Uterus (tissue), 4 donors: ENCODE measurements at places on chromosomes 7 and 10.

GRCh38 chr7:502296-502695 is 17.4 kb downstream of the PDGFA start:
- no peaks in the 10 kb centered on the region for H3K36me3 ChIP-seq
- no peaks in the 10 kb centered on the region for H3K4me1 ChIP-seq
- no peaks in the 10 kb centered on the region for H3K27me3 ChIP-seq
- H3K4me3 ChIP-seq = no peak overlapping the region

DNA sequence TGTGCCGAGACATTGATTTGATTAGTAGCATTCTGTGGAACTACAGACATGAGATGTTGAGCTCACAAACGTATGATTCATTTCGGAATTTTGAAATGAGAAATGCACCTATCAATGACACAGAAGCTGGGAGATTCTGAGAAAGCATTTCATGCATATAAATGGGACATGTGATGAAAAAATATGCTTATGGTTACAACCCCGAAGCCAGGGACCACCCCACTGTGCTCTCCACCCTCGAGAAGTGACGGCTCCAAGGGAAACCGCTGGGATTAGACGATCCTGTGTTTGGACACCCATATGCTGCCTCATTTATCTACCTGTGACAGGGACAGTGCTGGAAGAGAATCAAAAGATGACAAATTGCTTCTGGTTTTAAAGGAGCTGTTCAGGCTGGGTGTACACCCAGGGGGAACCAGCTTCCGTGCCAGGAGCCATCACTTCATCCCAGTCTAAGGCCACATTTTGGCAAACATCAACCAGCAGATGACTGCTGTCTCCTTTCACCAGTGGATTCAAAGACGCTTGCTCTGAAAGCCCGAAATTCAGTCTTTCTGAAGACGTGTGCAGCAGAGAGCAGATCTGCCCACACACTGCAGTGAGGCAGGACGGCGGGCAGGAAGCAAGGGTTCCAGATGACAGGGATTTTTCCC is 109.9 kb downstream of the ATXN7L1 start:
- H3K4me1 ChIP-seq = no peaks in the 10 kb centered on the region
- DNase-seq = no peak
- no peaks in the 10 kb centered on the region for H3K27me3 ChIP-seq

DNA sequence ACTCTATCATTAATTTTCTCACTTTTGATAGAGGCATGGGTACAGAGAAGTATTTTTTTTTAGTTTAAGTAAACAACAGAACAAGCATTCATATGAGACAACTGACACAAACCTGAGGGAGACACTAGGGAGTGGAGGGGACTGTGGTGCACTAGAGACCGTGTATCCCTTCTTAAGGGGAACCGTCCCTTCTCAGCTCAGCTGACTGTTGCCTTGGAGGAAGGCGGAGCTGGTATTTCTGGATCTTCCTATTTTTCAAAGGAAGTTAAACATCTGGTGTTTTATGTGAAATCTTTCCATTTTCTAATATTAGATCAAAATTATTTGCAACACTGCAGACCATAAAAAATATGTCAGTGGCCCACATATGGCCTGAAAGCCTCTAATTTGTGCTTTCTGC is 113.6 kb upstream of the MACROH2A2 start:
- no peak for DNase-seq
- H3K36me3 ChIP-seq = no peaks in the 10 kb centered on the region
- no peaks in the 10 kb centered on the region for H3K27me3 ChIP-seq
- H3K27ac ChIP-seq = no peak overlapping the region
- H3K4me1 ChIP-seq = no peaks in the 10 kb centered on the region

DNA sequence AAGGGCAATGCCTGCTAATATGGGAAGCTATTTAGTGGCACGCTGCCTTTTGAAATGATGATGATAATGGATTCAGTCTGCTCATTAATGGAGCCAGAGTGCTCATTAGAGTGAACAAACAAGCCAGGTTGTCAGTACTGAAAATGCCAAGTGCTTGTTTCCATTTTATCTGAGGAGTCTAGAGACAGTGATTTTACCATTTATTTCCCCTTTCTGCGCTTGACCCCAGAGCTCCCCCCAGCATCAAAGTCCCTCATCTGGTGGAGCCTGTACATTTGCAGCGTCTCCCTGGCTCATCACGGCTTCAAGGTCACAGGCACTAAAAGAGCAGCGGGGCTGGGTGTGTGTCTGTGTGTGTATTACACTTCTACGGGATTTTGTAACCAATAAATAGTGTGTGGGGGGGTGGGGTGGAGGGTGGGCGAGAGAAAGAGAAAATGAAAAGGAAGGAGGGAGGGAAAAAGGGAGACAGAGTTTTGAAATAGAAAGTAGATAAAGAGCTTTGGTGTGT is 553.8 kb downstream of the TFEC start:
- peak overlapping the region; percentile 47 for H3K4me3 ChIP-seq
- H3K4me1 ChIP-seq = no peaks in the 10 kb centered on the region
- H3K27me3 ChIP-seq = peaks cover 10% of the 10 kb centered on the region
- DNase-seq = no peak
- H3K27ac ChIP-seq = no peak overlapping the region
- no peaks in the 10 kb centered on the region for H3K36me3 ChIP-seq

- H3K27ac ChIP-seq = no peak overlapping the region
- H3K27me3 ChIP-seq = no peaks in the 10 kb centered on the region
- H3K4me1 ChIP-seq = no peaks in the 10 kb centered on the region
These were observed 236.5 kb downstream of the MGMT start for GRCh38 chr10:129703287-129704137.

DNA sequence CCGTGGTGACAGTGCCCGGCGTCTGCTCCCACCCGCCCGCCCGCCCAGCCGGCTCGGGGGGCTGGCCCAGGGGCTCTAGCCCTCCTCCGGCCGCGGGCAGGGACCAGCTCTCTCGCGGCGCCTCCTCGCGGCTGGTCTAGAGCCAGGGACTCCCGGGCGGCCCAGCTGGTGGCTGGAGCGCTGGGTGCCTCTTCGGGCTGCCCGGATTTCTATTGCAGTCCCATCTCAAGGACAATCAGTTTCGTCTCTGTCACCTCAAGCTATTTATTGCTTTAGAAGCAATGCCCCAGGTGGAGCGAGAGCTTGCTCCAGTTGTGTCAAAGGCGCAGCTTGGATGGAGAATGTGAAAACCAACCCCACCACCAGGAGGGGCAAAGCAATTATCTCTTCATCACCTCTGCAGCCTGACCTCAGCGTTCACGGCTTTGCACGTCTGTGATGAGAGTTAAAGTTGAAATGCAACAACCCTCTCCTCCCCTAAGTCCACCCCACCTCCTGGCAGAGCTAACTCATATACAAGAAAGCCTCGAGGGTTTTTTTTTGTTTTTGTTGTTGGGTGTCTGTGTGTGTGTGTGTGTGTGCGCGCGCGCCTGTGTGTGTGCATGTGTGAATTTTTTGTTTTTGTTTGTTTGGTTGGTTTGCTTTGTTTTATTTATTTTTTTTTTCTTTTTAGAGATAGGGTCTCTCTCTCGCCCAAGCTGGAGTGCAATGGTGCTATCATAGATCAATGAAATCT is at the start of gene ITGA8:
Gene ITGA8, minus strand, starts transcription at position 24 of the 736 bp plus-strand sequence. CDS start 151 bp downstream, outside the sequence.
- H3K36me3 ChIP-seq = no peaks in the 10 kb centered on the region
- no peaks in the 10 kb centered on the region for H3K4me1 ChIP-seq

DNA sequence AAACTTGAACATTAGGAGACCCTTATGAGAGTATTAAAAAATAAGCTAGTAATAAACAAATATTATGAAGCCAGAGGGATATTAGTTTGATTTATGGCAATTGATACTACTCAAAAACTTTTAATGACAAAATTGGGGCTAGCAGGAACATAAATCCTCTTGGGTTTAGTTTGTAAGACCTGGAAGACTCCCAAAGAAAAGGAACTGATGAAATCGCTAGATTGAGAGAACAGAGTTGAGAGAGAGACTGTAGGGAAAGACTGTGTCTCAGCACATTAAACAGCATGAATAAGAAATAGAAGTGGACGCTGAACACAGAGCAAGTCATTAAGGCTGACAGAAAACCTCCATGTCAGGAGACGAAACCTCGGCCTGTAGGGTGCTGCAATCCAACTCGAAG is 56.4 kb downstream of the ICA1 start:
- no peaks in the 10 kb centered on the region for H3K27me3 ChIP-seq
- no peaks in the 10 kb centered on the region for H3K36me3 ChIP-seq
- H3K4me1 ChIP-seq = no peaks in the 10 kb centered on the region
- H3K27ac ChIP-seq = peak overlapping the region; percentile 62

DNA sequence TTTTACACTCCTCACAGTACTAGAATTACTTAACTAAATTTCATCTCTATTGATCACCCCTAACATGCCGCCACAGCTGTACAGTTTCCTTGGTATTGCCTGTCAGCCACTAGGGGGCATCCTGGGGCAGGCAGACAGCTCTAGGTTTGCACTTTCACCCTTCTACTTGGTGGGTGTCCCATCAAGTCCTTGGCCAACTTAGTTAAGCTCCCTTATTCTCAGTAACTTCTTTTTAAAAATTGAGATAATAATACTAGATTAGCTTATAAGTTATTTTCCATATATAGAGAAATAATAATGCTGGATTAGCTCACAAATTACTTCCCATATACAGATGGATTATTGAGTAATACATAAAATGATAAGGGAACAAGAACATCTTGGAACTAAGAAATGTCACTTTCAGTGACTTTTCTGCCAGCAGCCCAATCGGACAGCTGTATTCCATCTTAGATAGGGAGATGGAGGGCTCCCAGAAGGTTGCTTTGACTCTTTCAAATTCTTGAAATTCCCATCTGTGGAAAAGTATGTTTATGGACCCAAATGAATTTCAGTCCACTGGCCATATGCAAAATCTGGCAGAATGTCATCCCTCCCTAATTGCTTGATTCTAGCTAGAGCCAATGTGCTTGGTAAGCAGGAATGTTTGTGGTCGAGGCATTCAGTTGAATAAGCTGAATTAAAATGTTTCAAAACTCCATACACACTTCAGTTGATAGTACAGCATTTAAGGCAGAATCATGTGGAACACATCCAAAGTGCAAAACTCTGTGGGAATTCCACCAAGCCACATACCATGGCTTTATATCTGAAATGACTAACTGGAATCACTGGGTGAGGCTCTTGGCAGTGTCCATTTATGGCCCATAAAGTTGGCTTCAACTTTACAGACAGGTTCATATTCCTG is 309.7 kb downstream of the CSTF2T start:
- DNase-seq = peak; percentile 32
- no peaks in the 10 kb centered on the region for H3K27me3 ChIP-seq
- H3K27ac ChIP-seq = no peak overlapping the region
- H3K4me3 ChIP-seq = no peak overlapping the region
- H3K4me1 ChIP-seq = no peaks in the 10 kb centered on the region

GRCh38 chr7:2923291-2923781 is 79.2 kb upstream of the GNA12 start:
- no peak for DNase-seq
- H3K4me3 ChIP-seq = no peak overlapping the region
- no peaks in the 10 kb centered on the region for H3K4me1 ChIP-seq
- no peaks in the 10 kb centered on the region for H3K27me3 ChIP-seq

DNA sequence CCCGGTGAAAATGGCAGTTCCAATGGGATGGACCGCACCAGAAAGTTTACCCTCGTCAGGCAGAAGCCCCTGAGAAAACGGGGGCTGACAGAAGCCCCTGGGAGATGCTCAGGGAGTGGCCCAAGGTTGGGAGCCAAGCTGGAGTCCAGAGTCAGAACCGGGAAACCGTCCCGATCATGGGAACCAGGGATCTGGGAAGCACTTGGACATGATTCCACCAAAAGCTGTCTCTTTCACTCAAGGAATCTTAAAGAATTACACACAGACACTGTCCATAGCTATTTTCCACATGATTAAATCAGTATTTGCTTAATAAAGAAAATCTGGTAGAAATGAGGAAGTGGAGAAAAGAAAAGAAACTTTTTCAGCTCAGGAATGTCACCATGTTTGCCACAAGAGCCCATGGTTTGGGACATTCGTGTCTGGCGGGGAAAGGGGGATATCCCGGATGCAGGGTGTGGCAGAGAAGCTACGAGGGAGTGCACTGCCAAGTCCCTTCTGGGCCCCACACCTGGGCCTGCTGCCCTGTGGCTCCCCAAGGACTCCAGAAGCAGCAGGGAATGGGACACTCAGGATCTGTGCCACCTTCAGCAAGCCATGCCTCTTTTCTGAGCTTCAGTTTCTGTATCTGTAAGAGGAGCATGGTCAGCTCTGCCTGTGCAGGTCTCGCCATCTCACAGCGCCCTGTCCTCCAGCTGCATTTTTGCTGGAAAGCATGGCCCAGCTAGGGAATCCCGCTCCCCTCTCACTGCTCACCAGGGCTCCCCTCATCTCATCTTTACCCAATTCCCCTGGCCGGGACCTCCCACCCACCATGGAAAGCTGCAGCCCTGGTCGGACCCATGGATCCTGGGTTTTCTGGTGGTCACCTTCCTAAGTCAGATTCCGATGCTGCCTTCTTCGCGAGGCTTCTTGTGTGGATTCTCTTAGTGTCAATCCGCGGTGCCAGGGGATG is 225.1 kb upstream of the GRB10 start:
- no peak overlapping the region for H3K27ac ChIP-seq
- no peak overlapping the region for H3K4me3 ChIP-seq
- no peaks in the 10 kb centered on the region for H3K36me3 ChIP-seq
- DNase-seq = no peak
- no peaks in the 10 kb centered on the region for H3K27me3 ChIP-seq

- H3K4me1 ChIP-seq = no peaks in the 10 kb centered on the region
- no peak for DNase-seq
- H3K27ac ChIP-seq = no peak overlapping the region
These were observed 68.9 kb downstream of the C10orf143 start for GRCh38 chr10:130041451-130042371.

DNA sequence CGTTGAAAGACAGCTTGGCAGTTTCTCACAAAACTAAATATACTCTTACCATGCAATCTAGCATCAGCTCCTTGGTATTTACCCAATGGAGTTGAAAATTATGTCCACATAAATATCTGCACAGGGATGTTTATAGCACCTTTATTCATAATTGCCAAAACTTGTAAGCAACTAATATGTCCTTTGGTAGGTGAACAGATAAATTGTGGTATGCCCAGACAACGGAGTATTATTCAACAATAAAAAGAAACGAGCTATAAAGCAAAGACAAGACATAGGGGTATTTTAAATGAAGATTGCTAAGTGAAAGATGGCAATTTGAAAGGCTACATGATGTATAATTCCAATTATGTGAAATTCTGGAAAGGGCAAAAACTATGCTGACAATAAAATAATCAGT is 162.5 kb upstream of the PTN start:
- no peak overlapping the region for H3K4me3 ChIP-seq
- no peak overlapping the region for H3K27ac ChIP-seq
- no peaks in the 10 kb centered on the region for H3K27me3 ChIP-seq
- H3K36me3 ChIP-seq = no peaks in the 10 kb centered on the region

DNA sequence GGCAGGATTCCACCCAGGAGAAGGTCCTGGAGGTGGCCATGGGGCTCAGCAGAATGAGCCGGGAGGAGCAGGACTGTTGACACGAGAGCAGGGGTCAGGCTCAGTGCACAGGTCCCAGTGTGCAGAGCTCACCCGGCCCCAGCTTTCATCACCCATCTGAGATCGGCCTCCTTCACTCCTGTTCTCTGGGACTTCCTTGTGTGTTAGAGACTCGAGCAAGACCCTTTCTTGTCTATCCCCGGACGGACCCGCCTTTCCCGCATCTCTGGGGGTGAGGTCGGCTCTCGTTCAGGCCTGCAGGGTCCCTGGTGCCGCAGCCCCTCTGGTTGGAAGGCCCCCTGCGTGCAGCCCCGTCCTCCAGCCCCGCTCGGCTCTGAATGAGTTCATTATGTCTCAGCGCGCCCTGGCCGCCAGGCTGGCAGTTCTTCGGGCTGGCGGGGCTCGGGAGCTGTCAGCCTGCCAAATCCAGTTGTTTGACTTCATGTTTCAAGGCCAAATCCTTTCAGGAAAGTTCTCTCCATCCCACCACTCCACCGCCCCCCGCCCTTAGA is 127.9 kb downstream of the LHPP start:
- DNase-seq = no peak
- peaks cover 3% of the 10 kb centered on the region for H3K4me1 ChIP-seq
- no peaks in the 10 kb centered on the region for H3K36me3 ChIP-seq
- H3K4me3 ChIP-seq = no peak overlapping the region
